ENCODE measurements at places on chromosomes 5 and 9.

DNA sequence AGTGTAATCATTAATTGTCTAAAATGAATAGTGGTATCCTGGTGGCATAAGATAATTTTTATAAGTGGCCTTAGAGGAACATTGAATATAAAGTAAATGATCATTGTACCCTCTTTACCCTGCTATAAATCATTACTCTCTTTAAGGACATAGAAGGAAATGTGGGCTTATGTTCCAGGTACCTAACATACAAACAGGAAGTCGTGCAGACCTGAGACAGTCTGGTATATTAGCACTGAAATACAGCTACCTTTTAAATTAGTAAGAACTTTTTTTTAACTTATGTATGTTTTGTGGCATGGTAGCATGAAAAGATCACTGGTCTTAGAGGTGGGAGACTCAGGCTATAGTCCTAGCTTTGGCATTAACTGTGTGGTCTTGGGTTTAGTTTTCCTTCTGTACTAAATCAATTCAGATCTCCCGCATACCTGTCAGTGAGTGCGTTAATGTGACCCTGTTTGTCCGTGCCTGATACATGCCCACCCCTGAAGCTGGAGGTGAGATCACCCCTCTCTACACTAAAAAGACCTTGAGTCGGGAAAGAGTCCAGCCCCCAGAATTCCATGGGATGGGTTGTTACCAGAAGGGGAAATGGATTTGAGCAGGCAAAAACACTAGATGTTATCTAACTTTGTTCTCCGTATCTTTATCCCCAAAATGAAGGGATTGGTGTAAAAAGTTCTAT lies 59.4 kb upstream of the ERBIN start:
- no peak for DNase-seq

DNA sequence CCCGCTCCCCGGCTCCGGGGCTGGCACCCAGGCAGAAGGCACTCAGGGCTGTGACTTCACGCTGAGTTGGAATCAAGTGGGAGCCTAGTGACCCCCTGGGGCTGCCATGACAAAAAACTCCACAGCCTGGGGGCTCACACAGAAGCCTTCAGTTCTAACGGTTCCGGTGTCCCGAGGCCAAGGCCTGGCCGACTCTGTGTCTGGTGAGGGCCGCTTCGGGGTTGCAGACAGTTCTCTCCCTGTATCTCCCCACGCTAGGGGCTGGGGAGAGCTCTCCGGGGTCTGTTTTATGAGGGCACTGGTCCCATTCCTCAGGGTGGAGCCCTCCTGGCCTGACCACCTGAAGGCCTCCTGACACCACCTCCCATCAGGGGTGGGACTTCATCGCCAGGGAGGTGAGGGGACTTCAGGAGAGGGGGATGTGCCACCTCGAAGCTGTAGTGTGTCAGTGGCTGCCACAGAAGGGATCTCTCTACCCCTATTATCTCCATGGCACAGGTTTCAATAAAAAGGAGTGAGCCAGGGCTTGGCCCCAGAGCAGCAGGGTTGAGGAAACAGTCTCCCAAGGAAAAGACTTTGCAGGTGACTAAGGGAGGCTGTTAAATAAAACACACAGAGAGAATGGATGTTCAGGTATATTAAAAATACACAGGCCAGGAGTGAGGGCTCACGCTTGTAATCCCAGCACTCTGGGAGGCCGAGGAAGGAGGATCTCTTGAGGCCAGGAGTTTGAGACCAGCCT lies 1.5 kb upstream of the SLC6A3 start:
- no peak for DNase-seq

GRCh38 chr9:32867601-32868204 lies 84.4 kb downstream of the TMEM215 start:
- DNase-seq, result no peak

- DNase-seq, result no peak
Measured at GRCh38 chr5:150397146-150397781, 15.4 kb downstream of the CD74 start.

DNA sequence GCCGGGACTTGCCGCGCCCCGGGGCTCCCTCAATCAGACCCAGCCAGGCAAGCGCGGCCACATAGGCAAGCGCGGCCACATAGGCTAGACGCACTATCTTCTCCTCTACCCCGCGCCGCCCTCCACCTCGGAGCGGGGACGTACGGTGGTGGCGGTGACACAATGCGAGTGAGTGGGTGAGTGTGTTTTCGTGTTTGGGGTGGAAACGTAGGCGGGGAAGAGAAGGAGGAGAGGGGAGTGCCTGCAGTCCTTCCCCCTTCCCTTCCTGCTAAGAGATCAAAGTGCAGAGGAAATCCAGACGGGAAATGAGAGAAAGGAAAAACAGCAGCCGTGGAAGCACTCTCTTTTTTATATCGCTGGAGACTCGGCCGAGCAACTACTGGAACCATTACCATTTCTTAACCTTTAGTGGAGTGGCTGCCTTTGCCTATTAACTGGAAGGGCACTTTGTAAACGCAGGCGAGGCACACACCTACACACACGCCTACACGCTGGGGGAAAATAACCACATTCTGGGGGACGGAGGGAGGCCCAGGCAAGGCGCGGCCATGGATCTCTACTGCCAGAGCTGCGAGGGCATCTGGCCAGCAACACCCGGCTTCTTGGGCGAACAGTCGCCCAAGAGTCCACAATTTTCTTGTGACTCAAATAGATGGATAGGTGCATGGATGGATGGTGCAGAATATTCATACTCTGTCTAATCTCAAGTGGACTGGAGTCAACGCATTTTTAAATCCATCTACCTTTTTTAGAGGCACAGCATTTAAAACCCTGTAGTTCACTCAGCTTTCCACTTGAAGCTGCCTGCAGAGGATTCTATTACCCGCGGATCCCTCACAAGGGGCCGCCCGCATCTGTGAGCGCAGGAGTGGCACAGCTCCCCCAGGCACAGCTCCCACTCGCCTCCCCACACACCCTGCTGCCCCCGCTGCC lies 2.1 kb downstream of the EDIL3 start:
- DNase-seq, result no peak

- DNase-seq, result no peak
Measured at GRCh38 chr5:174581479-174581878, 142.9 kb upstream of the MSX2 start.

- no peak for DNase-seq
Measured at GRCh38 chr5:111461255-111461671, 51.1 kb downstream of the STARD4 start.

DNA sequence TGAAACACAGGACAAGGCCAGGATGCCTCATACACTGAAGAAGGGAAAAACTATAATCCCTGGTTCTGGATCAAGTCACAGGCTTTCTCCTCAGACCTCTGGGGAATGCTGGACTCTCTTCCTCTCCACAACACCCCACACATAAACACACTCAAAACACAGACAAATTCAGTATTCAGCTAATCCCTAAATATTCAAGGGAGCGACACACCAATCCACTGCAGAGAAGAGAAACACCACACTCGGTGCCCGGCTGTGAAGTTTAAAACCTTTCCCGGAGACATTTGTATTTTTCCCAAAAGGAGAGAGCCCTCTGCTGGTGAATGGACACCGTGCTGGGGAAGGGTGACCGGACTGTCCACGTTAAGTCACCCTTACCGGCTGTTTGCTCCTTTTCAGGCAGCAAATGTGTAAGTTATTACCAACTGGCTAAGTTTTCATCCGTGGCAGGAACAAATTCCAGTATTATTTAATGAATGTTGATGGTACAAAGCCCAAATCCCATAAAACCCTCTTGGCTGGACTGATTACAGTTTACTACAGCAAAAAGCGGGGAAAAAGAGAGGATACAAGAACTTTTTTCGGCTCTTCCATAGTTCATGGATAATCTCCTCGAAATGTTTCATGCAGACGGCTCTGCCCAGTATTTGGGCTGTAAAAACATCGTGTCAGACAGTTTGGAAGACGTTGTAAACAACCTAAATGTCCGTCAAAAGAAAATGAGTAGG lies 130.9 kb upstream of the SLC30A5 start:
- DNase-seq, result peak; percentile 66

DNA sequence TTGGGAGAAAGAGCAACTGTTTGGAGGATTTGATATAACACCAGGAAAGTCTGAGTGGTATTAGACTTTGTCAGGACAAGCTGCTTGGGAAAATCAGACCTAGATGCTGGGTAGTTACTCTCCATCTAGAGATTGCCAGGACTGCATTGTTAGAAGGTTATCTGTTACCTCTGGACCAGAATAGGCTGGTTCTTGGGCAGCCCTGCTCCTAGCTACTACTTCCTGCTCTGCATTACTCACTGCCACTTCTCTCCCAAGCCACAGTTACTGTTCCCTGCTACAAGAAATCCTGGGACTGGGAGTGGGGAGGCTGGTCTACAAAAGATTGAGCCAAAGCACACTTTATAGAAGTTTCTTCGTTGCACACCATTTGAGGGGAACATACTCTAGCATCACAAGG lies 95.5 kb upstream of the KCNN2 start:
- no peak for DNase-seq

DNA sequence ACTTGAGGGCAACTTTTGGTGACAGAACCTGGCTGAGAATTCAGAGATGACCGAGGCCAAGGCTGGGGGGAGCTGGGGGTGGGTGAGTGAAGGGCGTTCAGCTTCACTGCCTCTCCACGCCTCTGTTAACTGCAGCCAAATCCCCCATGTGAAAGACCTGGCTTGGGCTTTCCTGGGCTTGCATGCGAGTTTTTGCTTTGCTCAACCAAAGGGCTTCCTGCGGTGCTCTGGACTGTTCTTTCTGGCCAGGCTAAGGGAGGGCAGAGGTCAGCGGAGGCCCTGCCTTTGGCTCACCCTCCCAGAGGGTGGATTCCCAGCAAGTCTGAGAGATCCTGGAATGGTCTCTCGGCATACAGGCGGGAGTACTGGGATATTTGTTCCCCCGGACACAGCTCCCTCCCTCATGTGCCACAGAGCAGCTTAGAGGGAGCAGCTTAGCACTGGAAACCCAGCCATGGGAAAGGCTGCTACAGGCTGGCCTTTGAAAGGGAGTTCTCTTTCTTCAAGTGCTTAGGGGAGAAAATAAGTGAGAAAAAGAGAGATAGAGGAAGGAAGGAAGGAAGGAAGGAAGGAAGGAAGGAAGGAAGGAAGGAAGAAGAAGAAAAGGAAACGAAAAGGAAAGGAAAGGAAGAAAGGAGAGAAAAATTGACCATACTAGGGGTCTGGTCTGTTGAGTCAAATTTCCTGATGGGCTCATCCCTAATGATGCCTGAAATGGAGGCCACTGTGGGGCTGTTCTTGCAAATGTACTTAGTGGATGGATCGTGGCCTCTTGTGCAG lies 158.8 kb downstream of the FGF18 start:
- DNase-seq, result no peak

DNA sequence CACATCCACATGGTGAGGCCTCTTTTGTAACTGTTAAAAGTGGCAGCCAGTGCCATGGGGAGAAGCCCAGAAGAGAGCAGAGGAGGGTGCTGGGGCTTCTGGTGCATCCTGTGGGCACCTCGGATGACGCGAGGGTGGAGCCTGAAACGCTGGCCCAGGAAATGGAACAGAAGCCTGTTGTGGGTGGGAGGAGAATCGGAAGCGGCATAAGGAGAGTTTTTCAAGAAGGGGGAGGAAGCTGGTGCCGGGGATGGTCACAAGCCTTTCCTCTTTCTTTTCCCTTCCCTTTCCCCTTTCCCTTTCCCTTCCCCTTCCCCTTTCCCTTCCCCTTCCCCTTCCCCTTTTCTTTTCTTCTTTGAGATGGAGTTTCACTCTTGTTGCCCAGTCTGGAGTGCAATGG lies 12.9 kb downstream of the ANKRD33B start:
- DNase-seq, result no peak

GRCh38 chr9:123997665-123998277 lies 13.8 kb upstream of the LHX2 start:
- peak; percentile 69 for DNase-seq

DNA sequence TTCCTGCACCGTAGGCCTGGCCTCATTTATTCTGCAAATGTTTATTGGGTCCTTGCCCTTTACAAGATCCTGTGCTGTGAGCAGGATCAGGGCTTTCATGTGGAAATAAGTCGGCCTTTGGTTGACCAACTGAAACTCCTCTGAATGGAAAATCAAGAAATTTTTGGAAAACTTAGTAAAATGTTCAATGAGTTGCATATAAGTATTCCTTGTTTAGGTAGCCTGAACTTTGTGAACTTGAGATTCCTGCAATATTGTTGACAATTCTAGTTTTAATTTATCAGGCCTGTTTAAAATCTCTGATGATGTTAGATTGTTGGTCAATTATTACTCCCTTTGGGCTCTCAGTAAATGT lies 1.1 kb downstream of the MAML1 start:
- DNase-seq, result no peak

DNA sequence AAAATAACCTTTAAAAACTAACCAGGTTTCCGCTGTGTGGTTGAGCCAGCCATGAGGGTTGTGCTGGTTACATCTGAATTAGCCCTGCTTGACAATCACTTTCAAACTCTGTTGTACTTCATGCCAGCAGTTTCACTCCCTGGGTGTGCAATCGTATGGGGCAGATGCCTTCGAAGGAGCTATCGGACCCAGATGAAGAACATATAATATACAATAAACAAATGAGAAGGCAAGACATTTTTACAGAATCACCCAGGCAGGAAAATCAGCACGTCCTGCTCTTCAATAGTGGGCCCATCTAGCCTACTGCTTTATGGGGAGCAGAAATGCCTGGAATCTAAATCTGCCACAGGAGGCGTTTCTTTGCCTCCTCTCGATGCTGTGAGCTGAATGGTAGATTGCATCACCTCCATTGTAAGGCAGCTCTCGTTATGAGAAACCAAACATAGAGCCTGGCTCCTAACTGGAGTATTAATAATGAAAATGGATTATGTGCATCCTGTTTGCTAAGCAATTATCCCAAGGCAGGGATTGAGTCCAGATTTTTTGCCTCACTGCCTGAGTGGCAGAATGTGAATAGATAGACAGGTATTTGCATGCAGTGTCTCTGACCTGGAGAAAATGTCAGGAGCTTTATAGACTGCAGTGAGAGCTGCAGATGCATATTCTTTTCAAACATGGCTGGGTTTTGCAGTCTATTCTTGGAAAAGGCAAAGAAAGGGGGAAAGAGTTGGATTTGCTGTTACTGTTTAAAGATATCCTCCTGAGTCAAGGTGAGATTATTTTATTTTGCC lies 143.3 kb upstream of the SMARCA2 start:
- no peak for DNase-seq

GRCh38 chr9:135049460-135049859 lies 38.0 kb upstream of the OLFM1 start:
- DNase-seq, result no peak

DNA sequence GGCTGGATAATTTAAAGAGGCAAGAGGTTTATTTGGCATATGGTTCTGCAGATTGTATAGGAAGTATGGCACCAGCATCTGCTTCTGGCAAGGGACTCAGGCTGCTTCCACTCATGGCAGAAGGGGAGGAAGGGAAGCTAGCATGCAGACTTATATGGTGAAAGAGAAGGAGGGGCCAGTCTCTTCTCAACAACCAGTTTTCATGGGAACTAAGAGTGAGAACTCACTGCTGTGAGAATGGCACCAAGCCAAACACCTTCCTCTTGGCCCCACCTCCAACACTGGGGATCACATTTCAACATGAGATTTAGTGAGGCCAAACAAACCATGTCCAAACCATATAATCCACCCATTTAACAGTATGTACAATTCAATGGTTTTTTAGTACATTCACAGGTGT lies 113.3 kb upstream of the SHB start:
- DNase-seq, result no peak

GRCh38 chr5:156137071-156137869 lies 189.7 kb upstream of the SGCD start:
- DNase-seq, result peak; percentile 17

Measured in activated CD4-positive, alpha-beta T cell treated with anti-CD3 and anti-CD28 coated beads, Interleukin-2, amount 10 ng/mL, durations not matched to agents 24 days and 14 days (primary cell).